ENCODE measurements at places on chromosomes 12 and 14.
A peak's percentile ranks its signal among the peaks of the same experiment; 100 is the strongest.

DNA sequence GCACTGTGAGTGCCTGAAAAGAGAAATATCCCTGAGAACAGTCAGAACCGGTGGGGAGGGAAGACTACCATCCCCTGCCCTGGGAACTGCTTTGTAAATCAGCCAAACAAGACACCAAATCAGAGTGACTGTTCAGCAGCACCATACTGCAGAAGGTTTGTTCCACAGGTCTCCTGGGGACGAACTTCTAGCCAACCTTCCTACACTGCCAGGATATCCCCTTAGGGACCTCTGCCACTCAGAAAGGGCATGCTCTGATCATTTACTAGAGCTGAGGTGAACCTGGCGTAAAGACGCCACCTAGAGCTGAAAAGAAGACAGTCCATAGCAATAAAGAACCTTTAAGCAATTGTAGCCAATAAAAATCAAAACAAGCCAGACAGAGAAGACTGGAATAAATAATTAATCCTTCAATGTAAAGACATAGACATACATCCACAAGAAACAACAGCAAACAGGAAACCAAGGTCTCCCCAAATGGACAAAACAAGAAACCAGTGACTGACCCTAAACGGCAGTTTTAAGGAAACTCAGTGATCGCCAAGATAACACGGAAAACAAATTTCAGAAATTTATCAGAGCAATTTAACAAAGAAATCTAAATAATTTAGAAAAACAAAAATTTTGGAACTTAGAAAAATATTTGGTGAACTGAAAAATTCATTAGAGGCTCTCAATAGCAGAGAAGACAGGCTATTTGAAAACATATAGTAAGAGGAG, 228.1 kb upstream of the AMIGO2 start:
- peak; percentile 26 for DNase-seq

DNA sequence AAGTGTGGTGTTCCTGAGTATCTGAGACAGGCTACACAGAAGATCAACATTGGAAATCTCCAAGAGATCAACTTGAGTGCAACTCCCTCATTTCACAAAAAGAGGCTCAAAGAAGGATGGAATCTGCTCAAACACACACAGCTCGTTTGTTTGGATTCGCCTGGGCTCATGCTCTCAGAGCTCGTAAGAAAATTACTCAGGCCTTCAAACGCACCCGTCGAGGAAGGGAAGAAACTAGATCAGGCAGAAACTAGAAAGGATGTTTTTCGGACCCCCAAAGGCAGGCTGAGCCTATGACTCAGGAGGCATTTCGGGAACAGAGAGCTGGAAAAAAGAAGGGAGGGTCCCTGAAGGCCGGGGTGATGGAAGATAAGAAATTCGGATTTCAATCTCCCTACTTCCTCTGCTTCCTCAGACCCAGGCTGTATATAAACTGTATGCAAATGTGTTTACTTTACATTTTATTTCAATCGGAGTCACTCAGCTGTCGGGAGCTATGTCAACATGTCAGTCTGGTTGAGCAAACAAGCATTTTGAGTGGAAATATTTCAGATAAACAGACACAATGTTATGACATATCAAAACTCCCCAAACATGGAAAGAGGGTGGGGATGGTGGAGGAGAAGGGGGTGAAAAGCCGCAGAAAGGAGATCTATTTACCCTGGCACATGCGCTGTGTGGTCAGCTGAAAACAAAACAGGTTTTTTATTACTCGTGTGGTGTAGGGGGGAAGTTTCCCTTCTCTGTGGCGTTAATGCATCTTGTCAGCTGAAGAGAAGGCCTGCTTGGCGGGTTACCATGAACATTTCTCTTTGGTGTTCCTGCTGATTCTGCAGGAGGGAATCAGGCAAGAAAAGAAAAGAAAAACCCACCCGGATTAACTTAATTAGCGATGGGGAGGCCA, 129.1 kb upstream of the TBX3 start:
- DNase-seq: no peak

- DNase-seq: no peak
Measured at GRCh38 chr12:98916106-98916505, 271.0 kb downstream of the APAF1 start.

GRCh38 chr12:89882050-89882449, 173.4 kb upstream of the ATP2B1 start:
- DNase-seq: no peak

DNA sequence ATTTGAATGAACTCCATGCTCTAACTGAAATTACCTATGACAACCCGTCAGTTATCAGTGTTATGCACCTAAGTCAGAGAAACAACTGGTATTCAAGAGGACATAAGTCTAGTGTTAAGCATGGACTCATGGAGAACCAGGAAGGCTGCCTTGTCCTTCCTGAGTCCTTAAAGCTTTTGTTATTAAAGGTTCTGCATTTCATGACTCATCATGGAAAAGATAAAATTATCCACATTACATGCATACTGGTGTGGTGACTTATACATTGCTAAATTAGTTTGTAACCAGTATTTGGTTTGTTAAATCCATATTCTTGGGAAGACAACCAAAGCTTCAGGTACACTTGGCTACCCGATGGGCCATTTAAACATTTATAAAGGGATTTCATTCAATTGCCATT, 6.5 kb upstream of the OR4E1 start:
- DNase-seq: no peak

DNA sequence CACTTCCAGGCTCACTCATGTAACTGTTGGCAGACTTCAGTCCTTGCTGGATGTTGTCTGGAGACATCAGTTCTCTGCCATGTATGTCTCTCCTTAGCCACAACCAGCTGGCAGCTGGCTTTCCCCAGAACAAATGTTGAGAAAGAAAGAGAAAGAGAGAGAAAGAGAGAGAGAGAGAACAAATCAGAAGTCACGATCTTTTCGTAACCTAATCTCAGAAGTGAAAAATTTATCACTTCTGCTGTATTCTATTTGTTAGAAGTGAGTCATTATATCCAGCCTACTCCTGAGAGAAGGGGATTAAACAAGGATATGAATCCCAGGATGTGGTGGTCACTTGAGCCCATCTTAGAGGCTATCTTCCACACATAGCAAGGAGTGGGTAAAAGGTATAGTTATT, 101.2 kb downstream of the BTG1 start:
- DNase-seq: no peak

- DNase-seq: no peak
Measured at GRCh38 chr12:128450810-128451209, 183.8 kb downstream of the TMEM132C start.
